ENCODE measurements at places on chromosomes 5 and 9.

DNA sequence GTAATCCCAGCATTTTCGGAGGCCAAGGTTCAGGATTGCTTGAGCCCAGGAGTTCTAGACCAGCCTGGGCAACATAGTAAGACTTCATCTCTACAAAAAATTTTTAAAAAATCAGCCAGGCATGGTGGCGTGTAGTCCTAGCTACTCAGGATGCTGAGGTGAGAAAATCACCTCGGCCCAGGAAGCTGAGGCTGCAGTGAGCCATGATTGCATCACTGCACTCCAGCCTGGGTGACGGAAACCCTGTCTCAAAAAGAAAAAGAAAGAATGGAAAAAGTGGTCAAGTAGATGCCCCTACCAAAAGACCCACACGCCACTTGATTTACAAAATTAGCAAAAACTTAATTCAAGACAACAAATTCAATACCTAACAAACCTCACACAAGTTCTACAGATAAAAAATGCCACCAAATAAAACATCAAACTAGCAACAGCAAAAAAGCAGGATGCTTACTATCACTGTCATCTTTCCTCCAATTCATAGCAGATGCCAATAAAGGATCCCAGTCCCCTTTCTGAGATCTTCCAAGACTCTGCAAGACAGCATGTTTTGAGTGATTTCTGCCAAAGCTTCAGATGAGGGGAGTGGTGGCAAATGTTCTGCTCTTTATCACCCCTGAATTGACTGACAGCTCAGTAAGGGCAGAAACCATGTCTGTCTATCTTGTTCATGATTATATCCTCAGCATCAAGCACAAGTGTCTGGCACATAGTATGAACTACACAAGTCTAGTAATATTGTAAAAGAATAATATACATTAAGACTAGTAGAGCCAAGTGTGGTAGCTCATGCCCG lies 34.2 kb upstream of the TESK1 start:
- no peak for DNase-seq

DNA sequence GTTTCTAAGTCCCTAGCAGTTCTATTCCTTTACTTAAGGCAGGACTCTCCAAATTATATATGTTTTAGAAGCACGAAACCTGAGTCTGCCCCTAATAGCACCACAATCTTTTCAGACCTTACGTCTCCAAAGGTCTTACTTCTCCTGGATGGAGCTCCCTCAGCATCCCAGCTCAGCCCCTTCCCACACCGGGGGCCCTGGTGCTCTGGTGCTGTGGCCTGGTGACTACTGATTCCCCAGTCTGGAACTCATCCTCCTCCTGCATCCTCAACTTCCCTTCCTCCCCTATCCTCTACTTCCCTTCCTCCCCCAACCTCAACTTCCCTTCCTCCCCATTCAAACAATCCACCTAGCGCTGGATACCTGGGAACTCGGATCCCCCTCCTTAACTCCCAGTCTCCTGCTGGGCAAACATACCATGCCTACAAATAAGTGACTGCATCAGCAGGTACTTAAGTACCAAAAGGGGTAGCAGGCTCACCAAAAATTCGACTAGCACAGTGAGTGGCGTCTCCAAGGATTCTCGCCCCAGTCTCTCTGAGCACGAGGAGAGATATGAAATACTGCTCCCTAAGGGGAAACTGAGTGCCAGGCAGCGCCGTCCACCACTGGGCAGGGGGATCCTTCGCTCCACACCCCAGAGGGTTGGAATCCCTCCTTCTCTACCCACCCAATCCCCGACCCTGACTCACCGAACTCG lies 831 bp downstream of the IGFBPL1 start:
- no peak for DNase-seq

GRCh38 chr5:31477516-31477915 lies 54.4 kb downstream of the DROSHA start:
- no peak for DNase-seq

GRCh38 chr5:175616083-175616482 lies 41.8 kb upstream of the HRH2 start:
- DNase-seq = no peak

DNA sequence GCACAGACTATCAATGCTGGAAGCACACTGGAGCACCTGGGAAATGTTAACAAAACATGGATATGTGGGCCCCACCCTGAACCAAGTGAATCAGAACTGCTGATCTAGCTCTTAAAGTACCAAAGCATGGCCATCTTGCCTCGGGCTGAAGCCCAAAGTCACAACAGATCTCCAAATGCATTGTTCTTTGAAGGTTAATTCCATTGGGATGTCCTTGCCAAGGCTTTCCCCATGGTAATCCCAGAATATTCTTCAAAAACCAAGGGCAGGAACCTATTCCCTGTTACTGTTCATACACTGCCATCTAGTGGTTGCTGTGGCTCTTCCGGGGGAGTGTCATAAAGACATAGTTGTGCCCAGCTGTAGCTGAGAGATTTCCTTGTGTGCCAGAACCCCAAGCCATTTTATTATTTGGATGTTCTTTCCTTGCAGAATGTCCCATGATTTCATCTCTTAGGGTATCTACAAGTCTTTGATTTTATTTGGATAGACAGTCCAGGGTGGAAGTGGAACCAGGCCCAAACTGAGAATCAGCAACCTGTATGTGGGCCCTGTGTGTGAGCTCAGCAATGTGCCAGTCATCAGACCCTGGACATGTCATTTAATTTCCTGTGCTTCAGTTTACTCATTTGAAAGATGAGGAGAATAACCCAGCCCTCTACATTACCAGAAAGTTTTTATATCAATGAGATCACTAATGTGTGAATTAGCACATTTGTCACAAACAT lies 290.0 kb downstream of the ACTL7B start:
- DNase-seq = no peak

DNA sequence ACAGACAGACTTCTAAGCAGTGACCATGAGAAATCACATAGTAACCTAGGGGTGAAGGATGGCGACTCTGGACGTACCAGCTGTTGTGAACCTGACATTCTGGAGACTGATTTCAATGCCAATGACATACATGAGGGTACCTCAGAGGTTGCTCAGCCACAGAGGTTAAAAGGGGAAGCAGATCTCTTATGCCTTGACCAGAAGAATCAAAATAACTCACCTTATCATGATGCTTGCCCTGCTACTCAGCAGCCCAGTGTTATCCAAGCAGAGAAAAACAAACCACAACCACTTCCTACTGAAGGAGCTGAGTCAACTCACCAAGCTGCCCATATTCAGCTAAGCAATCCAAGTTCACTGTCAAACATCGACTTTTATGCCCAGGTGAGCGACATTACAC lies 38.0 kb upstream of the CCDC152 start:
- DNase-seq = no peak

- DNase-seq = no peak
These were observed 140.0 kb upstream of the CDKN2B start for GRCh38 chr9:22148876-22149637.

- no peak for DNase-seq
These were observed 490.7 kb upstream of the SGCD start for GRCh38 chr5:155836089-155836803.

GRCh38 chr9:82295181-82295580 lies 306.6 kb downstream of the SPATA31D1 start:
- DNase-seq = no peak

DNA sequence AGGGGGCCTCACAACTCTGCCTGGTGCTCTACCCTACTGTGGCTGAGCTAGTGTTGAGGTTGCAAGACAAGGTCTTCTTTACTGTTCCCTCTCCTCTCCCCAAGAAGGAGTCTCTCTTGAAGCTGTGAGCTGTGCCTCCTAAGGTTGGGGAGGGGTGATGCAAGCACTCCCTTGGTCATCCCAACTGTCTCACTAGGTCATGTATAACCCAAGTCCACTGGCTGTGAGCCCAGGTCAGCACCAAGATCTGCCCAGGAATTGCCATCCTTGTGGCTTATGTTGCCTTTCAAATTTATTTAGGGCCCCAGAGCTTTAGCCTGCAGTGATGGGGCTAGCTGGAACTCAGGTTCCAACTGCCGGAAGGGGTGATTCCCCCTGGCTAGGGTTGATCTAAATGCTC lies 10.3 kb upstream of the YTHDC2 start:
- DNase-seq = no peak

DNA sequence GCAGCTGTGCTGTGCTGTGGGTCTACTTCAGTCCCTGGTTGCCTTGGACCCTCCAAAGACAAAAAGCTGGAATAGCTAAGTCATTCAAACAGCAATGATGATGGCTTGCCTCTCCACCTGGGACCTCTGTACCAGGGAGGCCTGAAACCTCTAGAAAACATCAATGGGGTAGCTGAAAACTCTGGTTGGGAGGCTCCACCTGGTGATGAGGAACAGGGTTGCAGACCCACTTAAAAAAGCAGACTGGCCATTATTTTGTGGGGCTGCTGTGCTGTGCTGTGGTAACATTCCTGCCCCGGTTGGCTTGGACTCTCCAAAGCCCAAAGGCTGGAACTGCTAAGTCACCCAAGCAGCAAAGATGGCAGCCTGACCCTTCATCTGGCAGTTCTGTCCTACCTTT lies 839.3 kb upstream of the ARRDC3 start:
- DNase-seq = no peak

GRCh38 chr5:66643387-66643786 lies 47.2 kb downstream of the MAST4 start:
- DNase-seq = no peak

GRCh38 chr5:61245936-61246335 lies 83.7 kb upstream of the SMIM15 start:
- DNase-seq = no peak

DNA sequence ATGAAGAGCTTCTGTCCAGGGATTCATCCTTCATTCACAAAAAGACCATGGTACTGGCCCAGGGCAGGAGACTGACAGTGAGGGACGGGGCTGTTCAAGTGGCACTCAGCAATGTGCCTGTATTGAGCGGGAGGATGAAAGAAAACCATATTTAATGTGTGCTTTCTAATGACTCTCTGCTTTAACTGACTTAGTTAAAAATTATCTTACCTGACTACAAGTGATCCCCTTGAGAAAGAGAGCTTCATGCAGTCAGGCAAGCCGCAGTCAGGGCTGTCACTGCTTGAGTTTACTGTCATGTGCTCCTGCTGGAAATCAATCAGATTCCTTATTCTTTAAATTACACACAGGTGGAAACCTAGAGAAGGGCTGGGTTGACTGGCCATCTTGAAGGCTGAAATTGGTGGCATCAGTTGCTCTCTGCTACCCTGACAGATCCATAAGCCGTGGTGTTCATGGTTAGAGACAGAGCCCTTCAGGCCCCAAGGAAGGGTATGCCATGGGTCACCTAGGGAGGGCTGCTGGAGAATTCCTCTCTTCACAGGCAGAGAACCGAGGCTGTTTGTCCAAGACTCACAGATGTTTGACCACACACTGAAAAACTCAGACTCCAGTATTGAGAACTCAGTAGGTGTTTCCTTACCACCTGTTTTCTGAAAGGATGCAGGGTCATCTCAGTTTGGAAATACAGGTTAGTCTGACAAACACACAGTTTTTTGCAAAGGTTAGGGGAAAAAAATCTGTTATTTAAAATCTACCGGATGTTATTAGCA lies 70.9 kb downstream of the TRIO start:
- DNase-seq = no peak

DNA sequence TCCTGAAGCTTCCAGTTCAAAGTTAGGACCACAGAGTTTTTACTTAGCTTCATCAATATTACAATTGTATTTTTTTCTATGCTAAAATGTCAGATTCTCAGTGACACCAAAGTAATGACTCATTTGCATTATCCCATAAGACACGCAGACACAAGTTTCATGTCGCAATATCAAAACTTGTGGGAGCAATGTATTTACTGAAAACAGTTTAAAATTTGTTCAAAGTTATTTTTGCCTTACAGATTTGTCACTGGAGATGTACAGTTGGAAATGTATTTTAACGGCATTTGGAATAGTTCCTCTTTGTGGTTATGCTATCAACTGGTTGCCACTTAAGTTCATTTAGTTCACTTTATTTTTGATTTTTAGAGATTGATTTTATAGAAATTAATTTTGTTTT lies 36.2 kb upstream of the DAP start:
- DNase-seq = no peak

DNA sequence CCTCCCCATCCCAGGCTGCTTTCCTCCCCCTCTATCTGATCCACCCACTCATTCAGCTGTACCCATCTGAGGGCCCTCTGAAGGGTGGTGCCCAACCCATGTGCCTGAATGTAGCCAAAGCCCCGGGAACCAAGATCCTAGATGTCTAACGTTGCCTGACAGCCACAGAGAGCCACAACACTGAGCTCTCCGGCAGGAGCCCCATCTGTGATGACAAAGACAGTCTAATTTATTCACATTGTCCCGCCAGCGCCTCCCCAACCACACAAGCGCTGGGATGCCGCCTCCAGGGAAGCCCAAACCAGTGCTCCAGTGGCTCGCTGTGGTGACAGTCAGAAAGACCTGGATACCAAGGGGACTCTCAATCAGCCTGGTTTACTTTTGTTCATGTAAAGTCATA lies 8.4 kb downstream of the IGFBPL1 start:
- DNase-seq = no peak

DNA sequence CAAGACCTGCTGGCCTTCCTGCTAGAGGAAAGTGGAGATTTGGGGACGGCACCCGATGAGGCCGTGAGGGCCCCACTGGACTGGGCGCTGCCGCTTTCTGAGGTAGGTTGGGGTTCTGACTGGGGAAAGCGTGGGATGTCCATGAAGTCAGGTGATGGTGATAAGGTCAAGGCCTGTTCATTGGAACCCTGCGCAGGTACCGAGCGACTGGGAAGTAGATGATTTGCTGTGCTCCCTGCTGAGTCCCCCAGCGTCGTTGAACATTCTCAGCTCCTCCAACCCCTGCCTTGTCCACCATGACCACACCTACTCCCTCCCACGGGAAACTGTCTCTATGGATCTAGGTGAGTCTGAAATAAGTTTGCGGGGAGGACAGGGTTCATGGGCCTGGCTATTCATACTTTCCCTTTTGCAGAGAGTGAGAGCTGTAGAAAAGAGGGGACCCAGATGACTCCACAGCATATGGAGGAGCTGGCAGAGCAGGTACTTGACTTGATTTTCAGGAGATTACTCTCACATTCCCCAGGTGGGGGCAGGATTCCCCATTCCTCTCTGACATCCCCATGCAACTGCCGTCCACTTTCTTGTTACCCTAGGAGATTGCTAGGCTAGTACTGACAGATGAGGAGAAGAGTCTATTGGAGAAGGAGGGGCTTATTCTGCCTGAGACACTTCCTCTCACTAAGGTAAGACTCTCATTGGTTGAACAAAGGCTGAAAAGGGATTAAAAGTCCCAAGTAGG lies 505 bp downstream of the CREB3 start:
- no peak for DNase-seq

DNA sequence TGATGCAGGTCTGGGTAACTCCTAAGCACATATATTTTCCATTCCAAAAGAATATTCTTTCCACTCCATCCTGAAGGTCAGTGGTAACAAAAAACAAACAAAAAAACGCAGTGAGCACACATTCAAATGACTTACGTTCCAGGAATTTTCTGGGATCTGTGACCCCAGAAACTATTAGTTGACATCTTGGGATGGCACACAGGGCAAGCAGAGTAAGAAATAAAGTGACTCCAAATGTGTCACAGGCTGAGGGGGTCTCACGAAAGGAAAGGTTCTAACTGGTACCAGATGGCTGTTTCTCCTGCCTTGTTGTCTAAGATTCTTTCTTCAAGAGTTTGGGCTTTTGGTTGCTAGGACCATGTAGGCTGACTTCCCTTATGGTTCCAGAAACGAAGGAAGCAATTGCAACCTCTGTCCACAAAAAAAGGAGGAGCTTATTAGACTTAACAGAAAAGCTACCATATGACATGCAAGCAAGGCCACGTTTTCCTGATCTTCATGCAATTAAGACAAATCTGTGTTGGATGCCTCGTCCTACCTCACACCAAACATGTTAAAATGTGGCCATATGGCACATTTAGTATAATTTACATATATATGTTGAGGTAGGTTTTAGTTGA lies 32.7 kb downstream of the PTGS1 start:
- no peak for DNase-seq

GRCh38 chr9:127232833-127233549 lies 31.6 kb upstream of the GARNL3 start:
- DNase-seq = no peak
